Stimulated activated CD8-positive, alpha-beta memory T cell treated with anti-CD3 and anti-CD28 coated beads, Interleukin-15, amount 100 ng/mL, for 4 hours (primary cell): ENCODE measurements at places on chromosomes 13 and 19.

- no peak for DNase-seq
Observed at GRCh38 chr13:42878721-42879120, 97.3 kb downstream of the FAM216B start.

- DNase-seq, result no peak
Observed at GRCh38 chr19:50232600-50232999, 29.2 kb downstream of the MYH14 start.

DNA sequence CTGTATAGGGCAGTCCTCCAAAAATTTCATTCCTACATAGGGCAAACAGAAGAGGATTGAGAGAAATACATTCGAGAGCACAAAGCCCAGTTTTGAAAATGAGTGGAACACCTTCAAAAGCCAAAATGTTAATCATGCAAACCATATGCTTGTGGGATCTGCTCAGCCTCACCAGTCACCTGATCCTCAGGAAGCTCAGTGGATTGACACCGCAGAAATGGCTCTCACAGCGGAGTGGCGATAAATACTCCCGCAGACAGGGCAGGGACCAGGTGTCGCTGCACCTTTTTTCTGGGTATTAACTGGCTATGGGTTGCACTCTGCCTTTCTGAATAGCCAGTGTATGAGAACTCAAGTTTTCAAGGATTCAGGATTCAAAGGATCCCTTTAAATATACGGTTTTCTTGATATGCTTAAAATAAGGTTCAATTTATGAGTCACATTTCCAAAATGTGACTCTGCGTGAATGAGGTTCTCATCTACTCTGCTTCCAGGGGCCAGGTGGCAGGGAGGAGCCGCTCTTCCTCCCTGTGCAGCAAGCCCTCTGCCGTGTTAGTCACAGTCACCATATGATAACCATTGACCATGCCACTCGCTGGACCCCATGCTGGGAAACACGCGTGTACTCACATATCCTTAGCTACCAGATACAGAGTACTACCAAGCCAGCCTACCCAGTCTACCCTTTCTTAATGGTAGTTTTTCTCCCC lies 18.3 kb upstream of the DHRS12 start:
- DNase-seq, result no peak

DNA sequence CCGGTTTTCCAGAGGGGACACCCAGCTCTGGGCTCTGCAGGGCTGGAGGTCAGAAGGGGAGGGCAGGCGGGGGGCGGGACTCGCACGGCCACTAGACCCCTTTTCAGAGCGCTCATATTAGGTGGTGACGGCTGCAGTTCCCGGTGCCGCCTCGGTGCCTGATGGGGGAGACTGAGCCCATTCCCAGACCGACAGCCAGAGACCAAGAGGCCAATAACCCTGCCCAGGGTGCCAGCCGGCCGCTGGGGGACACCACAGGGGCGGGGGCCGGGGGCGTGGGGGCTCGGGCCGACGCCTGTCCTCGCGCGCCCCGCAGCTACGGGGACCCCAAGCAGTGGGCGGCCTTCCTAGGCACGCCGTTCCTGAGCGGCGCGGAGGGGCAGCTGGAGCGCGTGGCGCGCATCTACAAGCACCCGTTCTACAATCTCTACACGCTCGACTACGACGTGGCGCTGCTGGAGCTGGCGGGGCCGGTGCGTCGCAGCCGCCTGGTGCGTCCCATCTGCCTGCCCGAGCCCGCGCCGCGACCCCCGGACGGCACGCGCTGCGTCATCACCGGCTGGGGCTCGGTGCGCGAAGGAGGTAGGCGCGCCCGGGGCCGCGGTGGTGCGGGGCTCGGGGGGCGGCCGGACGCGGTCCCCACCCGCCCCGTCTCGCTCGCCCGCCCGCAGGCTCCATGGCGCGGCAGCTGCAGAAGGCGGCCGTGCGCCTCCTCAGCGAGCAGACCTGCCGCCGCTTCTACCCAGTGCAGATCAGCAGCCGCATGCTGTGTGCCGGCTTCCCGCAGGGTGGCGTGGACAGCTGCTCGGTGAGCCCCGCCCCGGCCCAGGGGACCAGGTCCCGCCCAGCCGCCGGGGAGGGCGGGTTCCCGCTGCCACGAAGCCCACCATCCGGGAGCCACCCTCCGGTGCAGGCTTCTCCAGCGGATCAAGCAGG lies 2.4 kb downstream of the TIMM13 start:
- no peak for DNase-seq

DNA sequence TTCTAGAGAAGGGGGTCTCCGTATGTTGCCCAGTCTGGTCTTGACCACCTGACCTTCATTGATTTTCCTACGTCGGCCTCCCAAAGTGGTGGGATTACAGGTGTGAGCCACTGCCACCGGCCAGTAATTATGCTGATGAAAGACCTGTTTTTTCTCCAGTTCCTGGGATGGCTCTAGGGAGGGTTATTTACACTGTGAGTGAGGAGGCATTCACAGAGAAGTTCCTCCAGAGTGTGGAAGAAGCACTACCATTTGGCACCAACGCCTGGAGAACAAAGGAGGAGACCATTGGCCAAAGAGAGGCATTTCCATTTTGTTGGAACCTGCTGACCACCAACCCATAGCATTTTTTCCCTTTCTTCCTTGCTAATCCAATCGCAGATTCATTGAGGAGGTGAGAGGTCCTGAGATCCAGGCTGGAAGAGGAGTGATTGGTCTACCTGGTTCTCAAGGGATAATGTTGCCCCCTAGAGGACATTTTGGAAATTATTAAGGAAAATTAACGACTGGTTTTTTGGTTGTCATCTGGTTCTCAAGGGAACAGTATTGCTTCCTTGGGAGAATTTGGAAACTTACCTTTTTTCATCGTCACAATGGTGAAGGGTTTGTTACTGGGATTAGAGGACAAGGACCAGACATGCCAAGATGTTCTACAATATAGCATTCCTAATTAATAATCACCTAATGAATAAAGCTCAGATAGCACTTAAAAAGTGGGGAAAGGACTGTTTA lies 5.5 kb upstream of the SAE1 start:
- DNase-seq, result no peak

DNA sequence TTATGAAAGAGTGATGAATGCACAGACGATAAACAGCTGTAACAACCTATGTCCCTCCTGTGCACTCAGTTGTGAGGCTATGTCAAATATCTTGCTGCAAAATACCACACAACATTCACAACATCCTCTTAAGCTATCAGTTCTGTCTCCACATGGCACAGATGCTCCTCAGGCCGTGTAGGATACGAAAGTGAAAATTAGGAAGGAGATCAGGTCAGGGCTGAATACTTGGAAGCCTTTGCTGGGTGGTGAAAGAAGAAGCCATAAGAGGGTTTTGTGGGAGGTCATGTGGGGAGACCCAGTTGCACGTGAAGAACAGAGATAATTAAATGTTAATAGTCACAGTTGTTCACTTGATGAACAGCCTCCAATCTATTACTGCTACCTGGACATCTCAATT lies 58.9 kb downstream of the RXFP2 start:
- no peak for DNase-seq

GRCh38 chr19:52658595-52658994 lies 20.4 kb upstream of the ZNF83 start:
- no peak for DNase-seq

- no peak for DNase-seq
Observed at GRCh38 chr19:31974941-31975340, 370.5 kb upstream of the ZNF507 start.

- no peak for DNase-seq
Observed at GRCh38 chr13:114045113-114045735, 71.3 kb upstream of the C13orf46 start.

DNA sequence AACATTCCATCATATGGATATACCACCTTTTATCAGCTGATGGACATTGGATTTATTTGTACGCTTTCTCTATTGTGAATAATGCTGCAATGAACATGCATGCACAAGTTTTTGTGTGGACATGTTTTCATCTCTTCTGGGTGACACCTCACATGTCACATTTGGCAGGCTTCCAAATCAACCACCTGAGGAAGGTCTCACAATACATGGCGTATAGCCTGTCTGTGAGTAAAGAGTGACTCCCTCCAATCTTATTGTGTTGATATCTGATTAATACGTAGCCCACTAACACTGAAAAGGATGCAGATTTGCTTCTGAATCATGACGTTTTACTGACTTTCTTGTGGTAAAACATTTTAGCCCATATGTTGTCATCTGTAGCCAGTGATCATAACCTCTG lies 61.1 kb downstream of the SLC15A1 start:
- no peak for DNase-seq

GRCh38 chr19:50039968-50040367 lies 14.2 kb downstream of the ZNF473 start:
- no peak for DNase-seq

- DNase-seq, result no peak
Observed at GRCh38 chr13:74193391-74193790, 59.2 kb upstream of the KLF12 start.

DNA sequence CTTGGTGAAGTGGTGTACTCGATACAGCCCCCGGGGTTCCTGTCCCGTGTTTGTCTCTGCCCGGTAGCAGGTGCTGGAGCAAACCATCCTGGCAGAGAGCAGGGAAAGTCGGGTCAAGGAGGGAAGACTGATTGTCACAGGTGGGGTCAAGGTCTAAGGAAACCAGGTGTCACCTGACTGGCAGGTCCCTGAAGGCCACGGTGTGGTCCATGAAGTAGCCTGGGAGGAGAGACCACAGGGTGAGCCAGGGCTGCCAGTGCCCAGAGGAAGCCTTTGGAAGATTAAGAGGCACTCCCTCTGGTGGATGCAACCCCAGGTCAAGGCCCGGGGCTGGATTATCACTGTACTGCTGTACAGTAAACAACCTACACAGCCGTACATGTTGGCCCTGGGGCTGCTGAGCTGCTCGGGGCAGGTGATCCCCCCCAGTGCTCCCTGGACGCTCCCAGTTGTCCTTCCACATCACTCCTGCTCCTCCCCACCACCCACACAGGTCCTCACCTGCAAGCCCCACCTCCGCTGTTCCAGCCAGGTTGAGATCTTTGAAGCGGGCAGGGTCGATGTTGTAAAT lies 6.0 kb upstream of the CCER2 start:
- DNase-seq, result no peak

DNA sequence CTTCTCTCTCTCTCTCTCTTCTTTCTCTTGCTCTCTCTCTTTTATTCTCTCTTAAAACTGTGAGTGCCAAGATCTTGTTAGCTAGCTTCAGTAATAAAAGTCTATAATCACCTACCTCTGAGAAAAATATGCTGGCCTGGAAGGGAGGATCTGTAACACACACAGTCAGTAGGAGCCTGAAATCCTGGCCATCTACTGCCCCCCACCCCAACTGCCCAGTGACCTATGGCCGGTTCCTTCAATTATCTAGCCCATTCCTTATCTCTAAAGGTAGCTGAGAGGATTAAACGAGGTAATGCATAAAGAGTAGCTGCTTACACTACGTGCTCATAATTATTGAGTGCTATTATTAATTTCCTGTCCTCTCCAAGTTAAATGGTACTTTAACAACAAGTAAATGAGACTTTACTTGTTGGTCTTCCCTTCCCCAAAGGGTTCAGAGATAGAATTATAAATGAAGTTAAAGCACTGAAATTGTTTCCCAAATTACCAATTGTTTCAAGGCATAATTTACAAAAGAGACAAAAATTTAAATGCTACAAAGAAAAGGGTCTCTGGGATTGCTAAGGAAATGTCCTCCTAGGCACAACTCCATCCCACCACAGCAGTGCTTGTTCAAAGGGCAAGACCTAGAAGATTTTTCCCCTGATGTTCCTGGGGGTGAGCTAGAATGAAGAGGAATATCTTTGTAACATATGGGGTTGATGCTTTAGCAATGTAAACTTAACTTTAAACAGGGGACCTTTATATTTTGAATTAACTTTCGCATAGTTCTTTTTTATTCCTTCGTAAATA lies 1.8 kb downstream of the LCP1 start:
- no peak for DNase-seq

GRCh38 chr13:36571444-36571843 lies 102.4 kb upstream of the SERTM1 start:
- no peak for DNase-seq

- DNase-seq, result no peak
Observed at GRCh38 chr19:18761531-18762110, 29.5 kb downstream of the COMP start.

GRCh38 chr13:28679628-28680027 lies 20.7 kb downstream of the POMP start:
- no peak for DNase-seq

DNA sequence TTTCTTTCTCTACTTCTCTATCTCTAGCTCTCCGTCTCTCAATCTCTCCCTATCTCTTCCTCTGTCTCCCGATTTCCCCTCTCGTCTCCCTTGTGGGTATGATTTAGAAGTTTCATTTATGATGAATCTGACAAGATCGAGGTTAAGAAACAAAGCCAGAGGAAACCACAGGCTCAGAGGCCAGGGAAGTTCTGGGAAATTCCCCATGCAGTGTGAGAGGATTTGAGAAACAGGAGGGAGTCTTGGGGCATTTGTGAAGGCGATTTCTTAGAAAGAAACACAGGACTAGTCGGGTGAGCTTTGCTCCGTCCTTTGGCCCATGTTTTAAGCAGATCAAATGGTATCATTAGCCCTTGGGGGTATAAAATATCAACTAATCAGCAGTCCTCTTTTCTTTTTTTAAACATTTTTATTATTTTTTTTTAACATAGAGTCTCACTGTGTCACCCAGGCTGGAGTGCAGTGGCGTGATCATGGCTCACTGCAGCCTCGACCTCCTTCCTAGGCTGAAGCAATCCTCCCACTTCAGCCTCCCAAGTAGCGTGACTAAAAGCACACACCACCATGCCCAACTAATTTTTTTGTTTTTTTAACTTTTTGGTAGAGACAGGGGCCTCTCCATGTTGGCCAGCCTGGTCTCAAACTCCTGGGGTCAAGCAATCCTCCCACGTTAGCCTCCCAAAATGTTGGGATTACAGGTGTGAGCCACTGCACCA lies 25.8 kb downstream of the TNFSF9 start:
- no peak for DNase-seq

DNA sequence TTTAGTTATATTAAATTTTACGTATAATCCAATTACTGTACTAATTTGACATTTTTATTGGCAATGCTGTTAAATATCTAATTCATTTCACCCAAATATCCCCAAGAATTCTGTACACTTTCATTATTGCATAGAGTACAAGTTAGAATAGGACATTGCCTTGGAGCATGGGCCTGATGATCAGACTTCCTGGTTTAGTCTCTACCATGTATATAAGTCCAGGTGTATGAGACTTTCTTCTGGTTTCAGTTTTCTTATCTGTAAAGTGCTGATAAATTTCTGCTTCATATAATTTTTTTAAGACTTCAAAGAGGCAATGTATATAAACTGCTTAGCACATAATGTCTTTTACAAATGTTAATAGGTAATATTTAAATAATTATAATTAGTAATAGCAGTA lies 179.4 kb downstream of the KLF12 start:
- DNase-seq, result no peak

DNA sequence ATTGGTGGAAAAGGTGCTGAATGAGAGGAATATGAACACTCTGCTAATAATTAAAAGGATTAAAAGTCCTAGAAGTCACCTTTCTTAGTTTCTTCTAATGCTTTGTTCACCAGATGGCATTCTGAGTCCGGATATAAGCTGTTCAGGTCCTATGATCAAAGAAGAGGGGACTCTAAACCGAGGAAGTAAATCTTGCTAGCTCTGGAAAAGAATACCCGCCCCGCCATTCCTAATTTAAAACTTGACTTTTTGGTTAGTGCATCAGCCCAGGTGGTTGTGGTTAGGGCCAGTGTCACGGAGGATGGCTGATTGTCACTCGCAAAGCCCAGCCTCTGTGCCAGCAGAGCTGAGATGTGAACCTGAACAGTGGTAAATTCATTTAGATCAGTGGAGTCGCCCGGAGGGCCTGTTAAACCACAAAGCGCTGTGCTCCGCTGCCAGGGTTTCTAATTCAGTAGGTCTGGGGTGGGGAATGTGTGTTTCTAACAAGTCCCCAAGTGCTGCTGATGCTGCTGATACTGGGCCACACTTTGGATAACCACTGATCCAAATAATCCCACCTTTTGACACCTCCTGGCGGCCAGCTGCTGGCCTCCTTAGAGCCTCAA lies 425.4 kb downstream of the DCT start:
- no peak for DNase-seq
